ENCODE measurements at places on chromosomes 3 and 15. TPM values are rescaled to one million over a fixed set of nuclear protein-coding genes. Genes with fewer than 3 reads are reported as not detected.

The CTXN2 gene
- not detected for total RNA-seq

The KY gene
- 0.88 TPM for total RNA-seq

DNA sequence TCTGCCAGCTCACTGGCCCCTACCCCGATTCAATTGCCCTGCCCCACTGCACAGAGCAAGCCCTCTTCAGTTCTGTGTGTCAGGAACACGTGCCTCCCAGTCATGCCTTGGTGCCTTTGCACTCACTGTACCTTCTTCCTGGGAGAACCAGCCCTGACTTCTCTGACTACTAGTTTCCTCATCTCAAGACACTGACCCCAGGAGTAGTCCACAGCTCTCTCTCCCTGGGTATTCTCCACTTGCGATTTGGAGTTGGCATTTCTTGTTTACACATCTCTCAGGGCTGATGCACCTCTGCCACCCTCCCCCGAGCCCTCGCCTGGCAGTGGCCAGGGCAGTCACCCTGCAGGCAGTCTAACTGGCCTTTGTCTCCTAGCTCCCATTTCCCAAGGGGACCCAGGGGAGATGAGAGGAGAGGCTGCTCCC lies 5.7 kb downstream of the CISH start:
- no peak overlapping the region for H3K27ac ChIP-seq
- no peaks in the 10 kb centered on the region for H3K27me3 ChIP-seq
- no peak for DNase-seq
- H3K36me3 ChIP-seq = no peaks in the 10 kb centered on the region
- H3K4me3 ChIP-seq = no peak overlapping the region
- peaks cover 74% of the 10 kb centered on the region for H3K4me1 ChIP-seq

DNA sequence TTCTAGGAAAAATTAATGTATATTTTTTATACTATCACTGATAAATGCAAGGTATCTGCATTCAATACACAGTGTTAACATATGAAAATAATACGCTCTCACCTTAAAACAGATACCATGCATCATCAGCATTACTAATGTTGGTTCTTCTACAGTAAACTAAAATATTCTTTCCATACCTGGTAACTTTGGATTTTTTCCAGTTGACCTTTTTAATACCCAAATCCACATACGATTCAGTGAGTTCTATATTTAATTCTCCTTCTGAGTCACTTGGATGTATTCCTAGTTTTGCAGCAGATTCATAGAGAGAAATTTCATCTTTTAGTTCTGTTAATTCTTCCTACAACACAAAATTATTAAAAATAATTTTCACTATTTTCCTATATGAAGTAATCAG lies 29.9 kb downstream of the CEP152 start:
- no peak overlapping the region for H3K4me3 ChIP-seq
- no peak for DNase-seq
- H3K27me3 ChIP-seq = no peaks in the 10 kb centered on the region
- no peaks in the 10 kb centered on the region for H3K4me1 ChIP-seq

The IL5RA gene
- not detected for total RNA-seq

DNA sequence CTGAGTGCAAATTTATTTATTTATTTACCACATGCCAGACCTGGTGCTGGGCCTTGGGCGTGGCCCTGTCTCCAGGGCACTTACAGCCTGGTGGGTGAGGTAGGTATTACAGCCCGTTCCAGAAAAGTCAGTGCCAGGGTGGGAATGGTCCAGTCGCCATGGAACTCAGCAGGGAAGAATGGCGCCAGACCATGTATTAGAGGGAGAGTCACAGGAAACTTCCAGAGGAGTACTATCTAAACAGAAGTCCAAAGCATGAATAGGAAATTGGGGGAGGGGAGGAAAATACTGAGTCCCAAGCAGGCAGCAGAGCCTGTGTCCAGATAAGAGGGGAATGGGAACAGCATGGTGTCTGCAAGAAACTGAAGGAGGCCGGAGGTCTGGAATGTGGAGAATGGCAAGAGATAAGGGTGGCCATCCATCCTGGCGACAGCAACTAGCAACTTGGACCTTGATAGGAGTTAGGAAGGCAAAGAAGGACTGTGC lies 27.0 kb downstream of the SH3BP5 start:
- no peaks in the 10 kb centered on the region for H3K27me3 ChIP-seq
- no peak overlapping the region for H3K4me3 ChIP-seq
- H3K36me3 ChIP-seq = no peaks in the 10 kb centered on the region
- no peak overlapping the region for H3K27ac ChIP-seq

DNA sequence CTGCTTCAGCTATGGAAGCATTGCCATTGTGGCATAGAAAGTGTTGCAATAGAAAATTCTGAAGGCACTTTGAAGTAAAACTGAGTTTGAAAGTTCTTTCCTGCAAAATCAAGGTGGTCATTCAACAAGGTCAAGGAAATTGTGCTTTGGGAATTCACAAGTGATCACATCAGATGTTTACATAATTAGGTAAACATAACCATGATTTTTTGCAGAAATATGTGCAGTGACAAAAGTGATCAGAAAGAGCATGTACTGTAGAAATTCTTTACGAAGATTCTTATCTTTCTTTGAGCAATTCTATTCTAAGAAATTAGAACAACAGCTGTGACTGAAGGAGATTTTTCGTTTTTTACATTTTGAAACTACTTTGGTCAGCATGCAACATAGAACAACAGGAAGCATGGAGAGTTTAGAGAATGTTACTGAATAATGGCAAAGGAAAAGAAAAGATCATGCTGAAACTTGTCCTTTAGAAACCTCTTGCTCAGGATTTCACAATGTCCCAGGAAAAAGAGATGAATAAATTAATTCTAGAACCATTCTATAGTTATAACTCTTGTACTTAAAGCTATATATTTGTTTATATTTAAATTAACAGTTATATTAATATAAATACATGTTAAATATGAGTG lies 643.4 kb upstream of the ARPP21 start:
- no peak overlapping the region for H3K27ac ChIP-seq
- no peak overlapping the region for H3K4me3 ChIP-seq
- DNase-seq = no peak
- no peaks in the 10 kb centered on the region for H3K4me1 ChIP-seq
- no peaks in the 10 kb centered on the region for H3K27me3 ChIP-seq

DNA sequence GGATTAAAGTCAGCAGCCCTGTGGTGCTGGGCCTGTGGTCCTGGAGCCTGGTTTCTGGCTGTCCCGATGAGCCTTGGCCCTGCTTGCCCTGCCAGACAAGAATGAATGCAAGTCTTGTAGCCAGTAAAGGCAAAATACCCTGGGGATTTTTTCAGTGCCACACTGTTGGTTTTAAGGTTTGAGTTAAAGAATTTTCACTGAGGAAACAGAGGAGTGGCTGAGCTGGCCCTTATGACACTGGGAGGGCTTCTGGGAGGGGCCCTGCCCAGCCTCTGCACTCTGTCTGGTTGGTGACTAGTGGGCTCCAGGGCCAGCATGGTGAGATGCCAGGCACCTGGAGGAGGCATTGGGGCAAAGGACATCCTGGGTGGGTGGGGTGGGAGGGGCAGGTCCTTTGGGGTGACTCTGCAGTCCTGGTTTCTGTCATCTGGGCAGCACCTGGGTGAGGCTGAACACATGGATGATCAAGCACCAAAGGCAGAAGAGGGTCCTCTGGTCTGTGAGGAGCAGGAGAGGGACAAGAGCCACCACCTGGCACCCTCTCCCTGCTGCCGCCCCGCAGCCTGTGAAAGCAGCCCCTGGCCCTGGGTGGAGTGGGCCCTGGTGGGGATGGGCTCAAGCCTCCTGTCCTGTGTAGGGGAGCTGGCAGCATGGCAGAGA lies 12.5 kb upstream of the PLA2G4E start:
- H3K4me1 ChIP-seq = no peaks in the 10 kb centered on the region
- DNase-seq = no peak
- no peaks in the 10 kb centered on the region for H3K36me3 ChIP-seq
- no peaks in the 10 kb centered on the region for H3K27me3 ChIP-seq
- H3K4me3 ChIP-seq = no peak overlapping the region

All from Peyer's patch (tissue), 4 donors.